Lower lobe of right lung (tissue), 2 donors: ENCODE measurements at places on chromosomes 12 and 14. TPM values are rescaled to one million over a fixed set of nuclear protein-coding genes. Genes with fewer than 3 reads are reported as not detected.

GRCh38 chr12:22257100-22257499 is 77.4 kb downstream of the ST8SIA1 start:
- no peak for DNase-seq

- DNase-seq: no peak
Measured at GRCh38 chr14:95043732-95044462, 113.4 kb downstream of the DICER1 start.

DNA sequence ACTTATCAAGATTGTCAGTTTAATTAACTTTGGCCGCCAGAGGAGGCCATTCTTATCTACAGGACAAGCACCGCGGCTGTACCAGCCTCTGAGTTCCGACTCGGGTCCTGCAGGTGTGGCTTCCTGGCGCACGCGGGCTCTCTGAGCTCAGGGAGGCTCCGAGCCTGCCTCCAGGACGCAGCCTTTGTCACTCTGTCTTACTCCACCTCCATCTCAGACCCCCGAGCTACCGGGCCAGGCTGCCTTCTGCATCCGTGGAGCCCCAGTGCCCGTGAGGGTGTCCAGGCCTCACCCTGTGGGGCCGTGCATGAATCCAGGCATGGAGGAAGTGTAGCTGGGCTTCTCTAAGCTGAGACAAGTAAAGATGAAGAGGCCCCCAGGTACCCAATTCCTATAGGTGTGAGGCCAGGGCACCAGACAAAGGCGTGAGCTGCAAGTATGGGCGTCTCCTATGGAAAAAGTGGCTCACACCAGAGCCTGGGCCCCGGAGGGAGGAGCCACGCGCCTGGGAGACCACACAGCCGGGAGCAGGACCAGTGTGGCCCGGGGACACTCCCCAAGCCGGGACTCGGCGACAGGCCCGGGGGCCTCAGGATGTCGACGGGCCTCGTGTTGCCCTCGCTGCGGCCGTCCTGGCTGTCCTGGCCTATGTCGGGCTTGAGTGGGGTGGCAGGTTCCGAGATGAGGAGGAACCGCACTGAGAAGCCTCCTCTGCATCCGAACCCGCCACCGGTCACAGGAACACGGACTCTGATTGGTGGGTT is 42.8 kb downstream of the NOC4L start:
- no peak for DNase-seq

Gene AKAP5
- 4.8 TPM for total RNA-seq

GRCh38 chr14:54629635-54630360 is 62.9 kb downstream of the SAMD4A start:
- DNase-seq: no peak

DNA sequence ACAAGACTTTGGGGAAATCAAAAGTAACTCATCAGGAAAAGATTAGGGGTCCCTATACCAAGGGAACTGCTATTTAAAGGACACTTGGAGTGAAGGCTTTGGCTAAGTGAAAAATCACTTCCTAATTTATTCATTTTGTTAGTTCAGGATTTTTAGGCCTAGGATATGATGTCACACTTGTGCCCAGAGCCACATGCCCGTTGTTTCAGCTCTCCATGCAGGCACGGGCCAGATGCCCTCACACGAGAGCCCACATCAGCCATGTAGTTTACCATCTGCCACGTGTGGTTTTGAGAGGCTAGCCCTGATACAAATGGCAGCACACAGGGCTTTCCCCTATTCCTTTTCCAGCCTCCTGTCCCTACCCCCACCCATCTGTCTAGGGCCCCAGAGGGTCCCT is 11.9 kb upstream of the LRP1-AS start:
- DNase-seq: no peak

Gene C12orf54
- total RNA-seq: 0.53 TPM

DNA sequence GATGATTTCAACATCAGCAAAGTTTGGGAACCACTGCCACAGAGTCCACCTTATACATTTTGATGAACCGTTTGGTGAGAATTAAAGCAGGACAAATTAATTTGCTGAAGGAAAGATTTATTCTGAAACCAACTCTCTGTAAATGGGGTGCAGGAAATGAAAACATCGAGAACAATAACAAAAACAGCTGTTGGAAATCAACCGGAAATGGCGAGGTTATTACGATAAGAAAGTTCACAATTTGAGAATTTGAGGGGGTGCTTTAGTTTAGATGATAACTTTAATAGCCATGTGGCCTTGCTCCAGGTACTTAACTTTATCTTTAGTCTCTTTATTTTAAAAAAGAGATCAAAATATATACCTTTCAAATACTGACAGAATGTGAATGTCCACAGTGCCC is 56.7 kb downstream of the KCNJ8 start:
- DNase-seq: no peak

Gene FOXN4
- not detected for total RNA-seq

- no peak for DNase-seq
Measured at GRCh38 chr12:18467620-18468245, 206.4 kb downstream of the PIK3C2G start.

Gene KIF26A
- 4.4 TPM for total RNA-seq

DNA sequence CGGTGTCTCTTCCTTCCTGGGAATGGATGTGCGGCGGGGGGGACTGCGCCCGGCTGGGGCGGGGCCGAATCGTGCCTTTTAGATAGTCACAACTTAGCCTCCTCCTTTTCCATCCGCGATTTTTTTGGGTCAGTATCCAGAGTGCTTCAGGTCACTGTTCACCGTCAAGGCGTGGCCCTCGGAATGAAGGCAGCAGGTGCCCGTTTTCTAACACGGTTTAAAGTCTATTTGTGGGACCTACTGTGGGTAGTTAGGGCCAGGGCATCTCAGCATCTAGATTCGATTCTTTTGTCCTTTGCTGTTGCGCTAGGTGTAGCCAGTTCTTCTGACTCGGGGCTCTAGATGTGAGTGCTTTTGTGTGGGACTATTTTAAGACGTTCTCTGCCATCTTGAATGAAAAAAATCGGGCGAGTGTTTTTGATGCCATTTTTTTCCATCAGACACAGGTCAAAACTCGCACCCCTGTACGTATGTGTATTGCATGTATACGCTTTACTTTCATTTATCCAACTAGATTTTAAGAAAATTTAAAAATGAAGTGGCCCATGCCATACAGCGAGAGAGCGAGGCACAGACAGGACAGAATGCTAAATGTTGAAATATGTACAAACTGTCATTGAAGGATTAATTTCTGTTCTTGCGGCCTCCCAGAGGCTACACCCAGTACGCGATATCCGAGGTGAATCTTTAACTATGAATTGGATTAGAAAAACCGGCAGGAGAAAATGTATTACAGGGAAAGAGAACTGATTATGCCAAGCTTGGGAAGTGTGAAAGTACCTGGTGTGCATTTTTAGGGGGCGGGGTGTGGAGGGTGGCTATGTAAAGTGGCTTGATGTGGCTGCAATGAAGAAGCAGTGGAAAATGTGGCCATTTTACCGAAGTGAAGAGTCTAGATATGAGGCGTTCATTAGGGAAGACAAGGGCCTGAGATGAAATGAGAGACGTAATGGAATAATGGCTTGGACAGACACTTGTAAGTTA is 835 bp downstream of the VEZT start:
- DNase-seq: no peak

DNA sequence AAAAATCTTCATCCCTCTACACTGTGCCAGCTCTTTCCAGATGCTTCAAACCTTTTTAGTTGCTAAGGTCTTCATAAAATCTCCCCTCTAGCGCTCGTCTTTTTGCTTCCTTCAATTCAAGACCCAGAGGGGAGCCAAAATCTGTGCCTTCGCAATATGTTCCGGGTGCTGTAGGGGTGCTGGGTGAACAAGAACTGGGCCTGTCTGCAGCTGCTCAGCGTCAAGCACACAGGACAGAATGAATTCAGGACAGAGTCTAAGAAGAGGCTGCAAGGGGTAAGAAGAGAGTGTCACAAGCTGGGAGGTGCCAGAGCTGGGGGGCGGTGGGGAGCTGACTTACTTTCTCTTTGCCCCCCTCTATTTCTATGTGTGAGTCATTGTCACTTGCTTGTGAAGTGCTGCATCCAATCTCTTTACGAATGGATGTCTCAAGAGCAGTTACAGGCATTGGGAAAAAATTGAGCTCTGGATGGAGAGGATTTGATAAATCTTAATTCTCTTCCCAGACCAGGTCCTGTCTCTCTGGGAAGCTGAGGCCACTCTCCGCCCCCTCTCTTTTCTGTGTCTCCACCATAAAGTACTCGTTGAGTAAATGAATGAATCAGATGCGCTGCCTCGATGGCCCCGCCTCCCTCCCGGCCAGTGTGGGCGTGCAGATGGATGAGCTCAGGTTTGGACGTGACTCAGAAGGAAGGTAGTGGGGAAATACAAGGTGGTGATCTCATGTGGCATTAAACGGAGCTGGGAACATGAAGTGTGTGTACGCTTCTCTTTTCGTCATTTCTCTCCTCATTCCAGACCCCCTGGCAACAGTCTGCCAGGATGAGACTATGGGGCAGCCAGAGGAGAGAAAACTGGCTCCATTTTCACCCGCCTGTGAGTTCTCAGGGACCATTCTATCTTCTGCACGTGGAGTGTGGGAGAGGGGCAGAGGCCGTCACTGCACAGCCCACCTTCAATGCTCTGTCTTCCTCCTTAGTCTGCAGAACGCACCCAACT is 91.3 kb downstream of the TSPAN9 start:
- no peak for DNase-seq

DNA sequence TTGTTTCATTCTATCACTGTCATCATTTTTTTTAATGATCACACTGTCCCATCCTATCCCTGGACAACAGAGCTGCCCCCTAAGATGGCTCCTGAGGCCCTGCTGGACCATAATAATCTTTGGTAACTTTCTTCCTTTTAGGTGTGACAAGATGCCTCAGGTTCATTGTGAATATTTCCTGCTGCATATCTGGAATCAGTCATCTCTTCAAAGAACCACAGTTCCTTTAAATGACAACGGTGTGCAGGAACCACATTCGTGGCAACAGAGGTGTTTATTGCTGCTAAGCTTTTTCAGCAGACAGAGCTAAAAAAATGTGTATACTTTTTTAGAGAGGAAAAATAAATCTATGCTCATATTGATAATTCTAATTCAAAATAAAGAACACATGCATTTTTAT is 312.9 kb downstream of the MED13L start:
- DNase-seq: no peak

DNA sequence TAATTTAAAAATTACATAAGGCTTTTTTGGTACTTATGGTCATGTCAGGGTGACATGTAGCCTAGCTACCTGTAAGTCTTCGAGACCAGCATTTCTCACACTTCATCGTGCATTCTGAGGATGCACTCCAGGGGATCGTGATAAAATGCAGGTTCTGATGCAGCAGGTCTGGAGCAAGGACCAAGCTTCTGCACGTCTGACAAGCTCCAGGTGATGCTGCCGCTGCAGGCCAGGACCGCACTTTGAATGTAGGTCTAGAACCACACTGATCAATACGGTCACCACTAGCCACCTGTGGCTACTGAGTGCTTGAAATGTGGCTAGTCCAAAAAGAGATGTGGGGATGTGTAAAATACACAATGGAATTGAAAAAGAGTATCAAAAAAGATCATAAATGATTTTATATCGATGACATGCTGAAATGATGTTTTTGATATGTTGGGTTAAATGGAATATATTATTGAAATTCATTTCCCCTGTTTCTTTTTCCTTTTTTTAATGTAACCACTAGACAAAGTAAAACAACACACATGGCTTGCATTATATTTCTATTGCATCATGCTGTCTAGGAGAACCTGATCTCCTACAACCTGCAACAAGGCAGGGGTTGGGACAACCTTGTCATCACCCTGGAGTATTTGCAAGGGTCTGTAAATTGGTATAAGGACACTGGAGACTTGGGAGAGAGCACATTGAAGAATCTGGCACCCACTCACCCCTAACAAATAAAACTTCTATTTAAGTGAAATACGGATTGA is 142.4 kb downstream of the DPF3 start:
- DNase-seq: no peak

DNA sequence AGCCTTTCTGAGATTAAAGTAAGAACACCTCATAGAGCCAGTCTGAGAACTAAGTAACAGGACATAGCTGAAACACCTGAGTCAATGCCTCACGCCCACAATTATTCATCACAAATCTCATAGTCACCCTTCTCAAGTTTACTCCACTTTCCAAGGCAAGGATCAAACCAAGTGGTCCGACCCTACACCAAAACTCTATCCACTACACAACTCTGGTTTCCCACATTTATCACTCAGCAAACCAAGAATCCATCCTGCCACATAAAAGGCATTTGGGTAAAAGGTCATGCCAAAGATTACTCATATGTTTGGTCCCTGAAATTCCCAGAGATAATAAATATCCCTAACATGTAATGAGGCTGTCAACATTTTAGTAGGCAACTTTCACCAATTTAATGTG is 144.1 kb downstream of the RPAP3 start:
- DNase-seq: no peak

Gene PIWIL1
- not detected for total RNA-seq

DNA sequence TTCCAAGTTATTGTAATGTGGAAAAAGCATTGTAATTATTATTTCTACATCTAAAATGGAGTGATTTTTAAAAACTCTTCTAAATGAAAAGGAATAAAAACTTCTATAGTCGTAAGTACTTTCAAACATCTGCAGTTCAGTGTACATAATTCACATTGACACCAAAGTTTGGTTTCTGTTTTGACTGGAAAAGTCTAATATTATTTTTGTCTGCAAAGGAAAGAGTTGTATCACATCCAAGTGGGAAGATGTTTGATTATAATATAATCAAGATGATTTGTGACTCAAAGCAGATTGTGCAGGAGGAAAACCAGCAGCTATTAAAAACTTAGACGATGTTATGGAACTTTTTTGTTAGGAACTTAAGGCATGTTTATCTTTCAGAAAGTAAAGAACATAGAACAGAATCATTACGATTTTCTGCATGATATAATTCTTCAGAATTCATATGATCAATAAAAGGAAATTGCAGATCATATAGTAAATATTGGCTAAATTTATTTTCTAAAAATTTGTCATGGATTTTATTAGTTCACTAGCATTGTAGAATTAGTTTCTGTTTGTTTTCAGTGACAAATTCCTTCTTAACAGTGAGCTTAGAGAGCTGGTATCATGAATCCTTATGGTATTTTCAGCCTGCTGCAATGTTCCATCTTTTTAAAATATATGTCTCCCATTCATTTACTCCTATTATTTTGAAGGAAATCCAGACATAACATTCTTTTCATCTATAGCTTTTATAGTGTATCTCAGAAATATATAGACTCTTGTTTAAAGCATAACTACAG is 145.8 kb downstream of the MIPOL1 start:
- DNase-seq: no peak

DNA sequence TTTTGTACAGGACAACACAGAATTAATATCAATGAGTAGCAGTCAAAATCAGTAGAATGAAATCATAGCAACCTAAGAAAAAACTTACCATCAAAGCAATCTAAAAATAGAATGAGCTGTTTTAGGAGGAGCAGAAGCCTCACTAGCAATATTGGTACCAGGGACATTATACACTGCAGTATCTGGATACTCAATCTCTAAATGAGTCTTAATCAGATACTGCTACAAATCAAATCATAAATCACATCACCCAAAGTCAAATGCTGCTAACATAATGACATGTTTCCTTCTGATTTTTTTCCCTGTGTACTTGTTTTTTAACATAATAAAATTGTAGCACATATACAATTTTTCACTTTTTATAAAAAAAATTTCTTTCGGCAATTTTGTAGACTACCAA is 8.0 kb downstream of the RPS29 start:
- DNase-seq: no peak
